K562 (cell line): ENCODE measurements at places on chromosomes 11 and 22. TPM values are rescaled to one million over a fixed set of nuclear protein-coding genes. Genes with fewer than 3 reads are reported as not detected.

DNA sequence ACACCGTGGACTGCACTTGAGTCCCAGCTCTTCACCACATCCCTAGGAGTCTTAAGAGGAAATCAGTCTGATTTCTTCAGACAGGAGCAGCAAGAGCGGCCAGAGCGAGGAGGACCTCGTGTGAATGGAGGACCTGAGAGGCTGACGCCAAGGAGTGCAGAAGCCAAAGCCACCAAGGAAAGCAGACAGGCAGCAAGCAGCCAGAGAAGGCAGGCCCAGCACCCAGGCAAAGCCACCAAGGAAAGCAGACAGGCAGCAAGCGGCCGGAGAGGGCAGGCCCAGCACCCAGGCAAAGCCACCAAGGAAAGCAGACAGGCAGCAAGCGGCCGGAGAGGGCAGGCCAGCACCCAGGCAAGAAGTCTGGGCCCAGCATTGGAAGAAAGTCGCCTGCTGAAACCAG, 11.8 kb downstream of the CYB561A3 start:
- DNase-seq, result no peak

- DNase-seq, result no peak
These were observed 5.9 kb downstream of the ARRB1 start for GRCh38 chr11:75345455-75346160.

Gene ADAMTS15
- total RNA-seq, result 0.04 TPM in 2 replicates

GRCh38 chr11:29755474-29755873, 261.4 kb downstream of the KCNA4 start:
- no peak for DNase-seq

- DNase-seq, result no peak
These were observed 7.8 kb upstream of the JAML start for GRCh38 chr11:118232659-118233058.

Gene PELI3
- 4.0 and 4.2 TPM in 2 replicates for total RNA-seq

DNA sequence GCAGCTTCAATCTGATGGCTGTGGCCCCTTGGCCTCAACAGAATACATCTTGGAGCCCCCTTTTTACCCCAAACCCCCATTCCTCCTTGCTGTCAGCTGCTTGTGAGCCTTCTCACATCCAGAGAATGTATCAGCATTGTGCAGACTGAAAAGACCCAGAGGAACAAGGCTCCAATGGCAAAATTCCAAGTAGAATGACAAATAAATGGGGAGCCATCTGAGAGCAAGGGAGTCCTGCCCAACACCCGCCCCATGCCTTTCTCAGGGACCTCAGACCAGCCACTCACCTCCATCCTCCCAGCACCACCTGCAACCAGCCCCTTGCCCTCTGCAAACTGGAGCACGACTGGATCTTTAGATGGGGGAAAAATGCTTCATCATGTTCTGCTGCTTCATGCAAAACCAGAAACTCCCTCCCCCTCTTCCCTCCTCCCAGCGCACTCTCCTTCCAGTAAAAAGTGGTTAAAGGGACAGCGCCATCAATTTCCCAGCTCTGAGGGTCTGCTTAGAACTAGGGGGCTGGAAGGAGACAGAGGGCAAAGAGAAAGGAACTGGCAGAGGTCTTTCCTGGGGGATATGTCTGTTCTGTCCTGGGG, 2.2 kb upstream of the NEFH start:
- DNase-seq, result peak; percentile 12

- DNase-seq, result no peak
These were observed 30.0 kb upstream of the MMP7 start for GRCh38 chr11:102560555-102561011.

GRCh38 chr11:16964501-16964900, 49.7 kb downstream of the PLEKHA7 start:
- DNase-seq, result no peak

DNA sequence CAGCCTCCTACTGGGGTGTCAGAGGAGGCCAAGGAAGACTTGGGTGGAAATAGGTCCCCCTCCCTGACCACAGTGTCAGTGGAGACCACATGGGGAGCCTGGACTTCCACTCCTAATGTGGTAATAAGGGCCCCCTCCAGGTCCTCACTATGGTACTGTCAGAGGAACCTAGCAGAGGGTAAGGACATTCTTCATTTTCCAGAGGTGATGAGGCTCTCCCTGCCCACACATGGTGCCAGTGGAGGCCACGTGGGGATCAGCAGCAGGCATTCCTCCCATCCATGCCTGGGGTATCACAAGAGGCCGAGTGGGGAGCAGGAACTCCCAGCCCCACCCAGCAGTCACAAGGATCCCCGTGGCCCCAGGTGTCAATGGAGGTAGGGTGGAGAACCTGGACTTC, 6.5 kb upstream of the CLDN5 start:
- DNase-seq, result peak; percentile 32

- DNase-seq, result no peak
These were observed 459.3 kb downstream of the BRD1 start for GRCh38 chr22:49368221-49368975.

- DNase-seq, result no peak
These were observed 2.1 kb downstream of the MED19 start for GRCh38 chr11:57709802-57710367.

Gene MPEG1
- total RNA-seq, result 0.07 TPM in 2 replicates

- no peak for DNase-seq
These were observed 499 bp downstream of the DLAT start for GRCh38 chr11:112025707-112026106.

- no peak for DNase-seq
These were observed 418.2 kb downstream of the SOX6 start for GRCh38 chr11:15938121-15938611.

DNA sequence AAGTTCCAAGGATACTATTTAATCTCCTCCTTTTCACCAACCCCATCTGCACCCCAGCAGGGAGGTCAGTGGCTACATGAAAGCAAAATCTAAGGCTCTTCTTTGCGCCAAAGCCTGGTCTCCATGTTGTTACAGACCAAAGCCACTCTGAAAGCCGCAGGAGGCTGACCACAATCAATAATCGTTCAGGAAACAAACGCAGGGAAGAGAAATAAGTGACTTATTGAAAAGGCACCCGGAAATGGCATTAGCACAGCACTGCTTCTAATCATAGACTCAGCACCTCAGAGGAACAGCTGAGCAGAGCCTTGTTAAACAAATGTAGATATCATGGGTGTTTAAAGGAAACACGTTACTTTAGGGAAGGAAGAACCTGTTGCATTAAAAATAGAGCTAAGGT, 183.9 kb downstream of the KIRREL3 start:
- DNase-seq, result no peak

GRCh38 chr11:66720899-66721470, 8.0 kb downstream of the SPTBN2 start:
- no peak for DNase-seq
